Stimulated activated CD8-positive, alpha-beta memory T cell treated with anti-CD3 and anti-CD28 coated beads, Interleukin-2, amount 100 ng/mL, for 48 hours (primary cell): ENCODE measurements at places on chromosomes 13 and 19.

- peak; percentile 70 for DNase-seq
These were observed 12.7 kb upstream of the PSMD8 start for GRCh38 chr19:38361633-38362075.

DNA sequence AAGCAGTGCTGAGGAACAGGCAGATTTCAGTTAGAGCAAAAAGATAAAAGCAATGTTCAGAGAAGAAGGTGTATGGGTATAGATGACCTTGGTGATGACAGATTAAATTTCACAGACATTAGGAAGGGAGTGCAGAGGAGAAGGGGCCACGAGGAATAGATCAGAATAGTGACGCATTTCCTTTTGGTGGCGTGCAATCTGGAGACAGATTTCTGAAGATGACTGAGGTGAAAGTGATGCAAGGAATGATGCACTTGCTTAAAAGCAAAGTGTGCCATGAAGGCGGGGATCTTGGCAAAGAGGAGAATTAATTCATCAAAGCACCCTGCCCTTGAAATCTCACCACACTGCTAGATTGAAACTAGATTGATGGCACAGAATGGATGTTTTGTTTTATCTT lies 202.4 kb downstream of the ITGBL1 start:
- DNase-seq: no peak

DNA sequence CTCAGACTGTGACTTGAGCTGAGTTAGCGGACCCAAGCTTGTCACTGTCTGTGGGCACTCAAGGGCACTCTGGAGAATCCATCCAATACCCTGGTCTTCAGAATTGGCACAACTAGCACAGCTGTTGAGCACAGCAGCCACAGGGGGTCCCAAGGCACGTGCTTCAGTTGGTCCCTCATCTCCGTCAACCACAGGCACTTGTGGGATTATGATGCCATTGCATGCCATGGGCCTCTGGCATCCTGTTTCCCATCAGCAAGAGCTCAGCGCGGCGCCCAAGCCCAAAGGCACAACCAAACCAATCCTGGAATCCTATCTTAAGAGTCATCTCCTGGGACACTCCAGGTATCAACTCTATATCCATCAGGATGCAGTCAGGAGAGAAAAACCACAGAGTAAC lies 3.7 kb upstream of the B3GNT8 start:
- no peak for DNase-seq

DNA sequence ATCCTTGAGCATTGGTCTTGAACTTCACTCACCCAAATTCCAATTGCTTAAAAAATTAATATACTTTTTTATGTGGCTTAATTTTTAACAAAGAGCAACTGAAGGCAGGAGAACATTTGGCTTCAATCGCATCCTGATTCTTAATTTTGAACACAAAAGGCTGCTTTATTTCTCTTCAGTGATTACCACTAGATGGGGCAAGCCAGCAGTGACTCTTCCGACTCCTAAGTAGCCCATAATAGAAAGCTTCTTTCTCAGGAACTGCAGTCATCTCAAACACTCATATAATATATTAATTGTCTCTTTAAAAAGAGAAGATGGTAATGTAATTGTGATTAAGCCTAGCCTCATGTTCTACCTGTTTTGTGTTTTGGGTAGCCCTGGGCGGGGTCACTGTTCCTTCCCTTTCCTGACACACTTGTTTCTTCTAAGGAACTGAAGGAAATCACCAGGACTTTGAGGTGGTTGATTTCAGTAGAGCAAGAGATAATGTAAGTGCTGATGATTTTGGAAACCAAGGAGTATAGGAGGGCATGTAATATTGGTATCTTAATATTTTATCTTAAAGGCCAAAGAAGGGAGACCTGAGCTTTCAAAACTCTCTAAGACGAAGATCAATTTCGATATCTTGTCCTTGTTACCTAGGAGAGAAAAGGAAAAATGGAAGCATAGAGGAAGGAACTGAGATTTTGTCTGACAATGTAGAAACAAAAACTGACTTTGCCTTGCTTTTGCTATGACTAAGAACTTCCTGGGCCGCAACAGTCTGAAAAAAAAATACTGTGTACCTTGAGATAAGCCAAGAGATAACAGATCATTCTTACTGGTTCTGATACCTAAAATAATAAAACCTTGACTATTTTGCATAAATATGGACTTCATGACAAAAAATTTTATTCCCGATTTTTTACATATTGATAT lies 73.1 kb downstream of the TNFSF13B start:
- no peak for DNase-seq

DNA sequence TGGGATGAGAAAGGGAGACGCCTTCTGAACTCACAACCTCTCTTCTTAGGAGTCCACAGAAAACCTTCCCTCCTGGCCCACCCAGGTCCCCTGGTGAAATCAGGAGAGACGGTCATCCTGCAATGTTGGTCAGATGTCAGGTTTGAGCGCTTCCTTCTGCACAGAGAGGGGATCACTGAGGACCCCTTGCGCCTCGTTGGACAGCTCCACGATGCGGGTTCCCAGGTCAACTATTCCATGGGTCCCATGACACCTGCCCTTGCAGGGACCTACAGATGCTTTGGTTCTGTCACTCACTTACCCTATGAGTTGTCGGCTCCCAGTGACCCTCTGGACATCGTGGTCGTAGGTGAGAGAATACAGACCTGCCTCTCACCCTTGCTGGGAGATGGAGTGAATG lies 3.3 kb downstream of the KIR3DL3 start:
- DNase-seq: no peak

- DNase-seq: no peak
These were observed 10.0 kb downstream of the CALM3 start for GRCh38 chr19:46610851-46611770.

DNA sequence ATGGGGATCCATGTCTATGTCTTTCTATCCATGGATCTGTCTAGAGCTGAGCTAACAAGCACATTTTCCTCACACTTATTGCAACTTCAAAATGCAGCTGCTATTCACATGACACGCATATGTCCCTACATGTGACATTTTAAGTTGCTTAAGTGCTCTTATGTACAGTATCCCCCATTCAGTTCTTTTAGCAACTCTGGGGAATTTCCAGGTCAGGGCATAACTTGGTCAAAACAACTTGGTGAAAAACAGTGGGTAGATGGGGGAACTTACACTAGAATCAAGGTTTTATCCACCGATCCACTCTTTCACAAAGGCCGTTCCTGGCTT lies 73.0 kb downstream of the COL4A1 start:
- DNase-seq: no peak

DNA sequence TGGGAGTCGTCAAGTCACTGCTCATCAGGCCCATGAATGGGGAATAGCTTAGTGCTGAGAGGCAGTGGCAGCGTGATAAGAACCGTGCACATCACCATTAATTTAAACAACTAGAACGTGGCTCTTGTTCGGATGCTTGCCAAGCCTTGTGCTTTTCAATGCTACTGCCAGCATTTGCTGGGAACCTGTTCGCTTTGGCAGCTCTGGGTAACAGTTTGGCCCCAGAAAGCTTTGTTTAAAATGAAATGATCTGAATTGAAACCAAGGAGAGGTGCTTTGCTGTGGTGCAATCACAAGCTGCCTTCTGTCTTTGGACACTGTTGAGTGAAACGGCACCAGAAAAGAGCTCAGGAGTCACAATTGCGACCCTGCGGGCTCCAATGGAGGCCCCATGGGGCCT lies 53.5 kb upstream of the OLFM4 start:
- DNase-seq: no peak

DNA sequence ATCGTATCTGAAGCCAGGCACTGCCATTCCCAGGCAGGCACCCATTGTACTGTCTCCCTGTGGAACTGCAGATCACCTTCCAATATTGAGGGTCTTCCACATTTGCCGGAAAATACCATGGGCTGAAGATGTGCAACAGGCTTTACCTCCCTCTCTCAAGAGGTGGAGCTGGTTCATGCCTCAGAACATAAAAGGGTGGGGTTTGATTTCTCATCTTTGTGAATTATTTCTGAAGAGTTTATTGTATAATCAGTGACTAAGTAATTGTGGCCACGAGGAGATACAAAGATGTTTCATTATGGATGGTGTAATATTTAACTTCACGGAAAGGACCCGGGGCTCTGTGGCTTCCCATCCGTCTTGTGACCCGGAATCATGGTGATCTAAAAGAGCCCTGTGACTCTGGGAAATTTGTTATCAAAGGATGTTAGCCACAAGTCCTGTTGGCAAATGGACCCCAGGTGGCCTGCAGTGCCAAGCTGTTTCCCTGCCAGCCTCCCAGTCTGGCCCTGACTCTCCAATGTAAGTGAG lies 230.5 kb downstream of the LACC1 start:
- no peak for DNase-seq

DNA sequence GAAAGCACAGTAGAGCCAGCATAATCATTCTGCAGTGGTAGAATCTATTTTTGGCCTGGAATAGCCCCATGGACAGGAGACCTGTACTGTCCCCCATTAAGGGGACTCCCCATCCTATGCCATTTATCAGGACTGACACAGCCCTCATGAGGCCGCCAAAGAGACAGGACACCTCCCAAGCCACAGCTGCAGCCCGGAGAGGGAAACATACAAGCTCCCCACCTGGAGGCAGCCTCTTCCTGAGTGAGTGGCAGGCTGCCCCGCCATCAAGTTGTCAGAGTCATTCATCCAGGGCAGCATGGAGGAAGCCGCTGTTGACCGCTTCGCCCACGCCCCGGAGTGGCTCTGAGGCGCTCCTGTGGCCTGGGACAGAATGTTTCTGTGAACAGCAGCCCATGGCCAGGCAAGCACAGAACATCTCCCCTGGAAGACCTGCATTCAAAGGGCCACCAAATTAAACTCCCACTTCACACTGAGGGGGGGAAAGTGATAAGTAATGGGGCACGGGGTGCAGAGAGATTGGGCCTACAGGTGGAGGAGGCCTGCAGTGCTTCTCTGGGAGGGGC lies 111.3 kb downstream of the ZDHHC20 start:
- DNase-seq: no peak

DNA sequence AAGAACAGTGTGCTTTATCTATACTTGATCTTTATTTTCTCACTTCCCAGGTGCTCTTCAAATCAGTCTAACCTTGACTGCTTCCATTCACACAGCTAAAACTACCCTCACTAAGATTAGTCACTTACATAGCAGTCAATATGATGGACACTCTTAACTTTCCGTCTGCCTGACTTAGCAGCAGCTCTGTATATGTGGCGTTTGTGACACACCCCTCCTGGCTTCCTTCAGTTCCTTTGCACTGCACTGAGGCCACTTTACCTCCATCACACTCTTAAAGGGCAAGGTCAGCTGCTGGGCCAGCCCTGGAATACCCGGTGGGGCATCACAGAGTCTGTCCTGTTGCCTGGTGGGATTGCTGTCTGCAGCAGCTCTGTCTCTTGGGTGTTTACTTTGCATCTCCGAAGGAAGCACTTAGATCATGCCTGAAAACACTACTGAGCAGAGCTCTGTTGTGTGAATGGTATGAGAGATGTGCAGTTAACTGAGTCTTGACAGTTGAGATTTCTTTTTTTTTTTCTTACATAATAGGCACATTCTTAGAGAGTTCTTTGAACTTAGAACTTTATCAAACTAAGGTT lies 35.6 kb upstream of the IL17D start:
- DNase-seq: no peak

DNA sequence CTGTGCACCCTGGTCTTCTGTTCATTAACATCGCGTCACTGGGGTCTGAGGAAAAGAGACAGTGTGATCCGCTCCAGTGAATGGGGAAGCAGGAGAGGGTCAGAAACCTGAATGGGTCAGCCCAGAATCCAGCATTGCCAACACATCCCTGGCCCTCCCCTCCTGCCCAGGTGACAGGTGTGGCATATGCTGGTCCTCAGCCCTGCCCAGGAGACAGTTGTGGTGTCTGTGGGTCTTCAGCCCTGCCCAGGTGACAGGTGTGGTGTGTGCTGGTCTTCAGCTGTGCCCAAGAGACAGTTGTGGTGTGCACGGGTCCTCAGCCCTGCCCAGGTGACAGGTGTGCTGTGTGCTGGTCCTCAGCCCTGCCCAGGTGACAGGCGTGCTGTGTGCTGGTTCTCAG lies 8.0 kb downstream of the TFDP1 start:
- DNase-seq: no peak

DNA sequence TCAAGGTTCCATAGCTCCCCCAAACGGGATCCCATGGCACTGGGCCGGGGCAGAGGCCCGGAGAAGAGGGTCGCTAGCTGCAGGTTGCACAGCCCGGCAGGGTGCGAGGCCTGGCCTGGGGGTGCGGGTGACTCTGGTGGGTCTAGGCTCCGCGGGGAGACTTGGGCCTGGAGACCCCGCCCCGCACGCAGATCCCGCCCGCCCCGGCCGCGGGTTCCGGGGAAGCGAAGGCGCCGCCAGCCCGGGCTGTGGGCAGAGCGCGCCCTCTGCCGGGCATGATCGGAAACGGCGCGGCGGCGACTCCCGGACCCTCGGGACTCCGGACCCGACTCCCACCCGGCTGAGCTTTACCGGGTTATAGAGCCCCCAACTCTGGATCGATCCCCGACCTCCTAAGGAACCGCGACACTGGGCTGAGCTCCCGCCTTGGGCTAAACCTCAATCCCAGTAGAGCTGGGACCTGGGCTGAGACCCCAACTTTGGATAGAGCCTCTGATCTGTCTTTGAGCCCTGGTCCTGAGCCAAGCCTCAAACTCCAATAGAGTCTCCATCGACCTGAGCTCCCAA lies 3.1 kb upstream of the TNFAIP8L1 start:
- peak; percentile 68 for DNase-seq

DNA sequence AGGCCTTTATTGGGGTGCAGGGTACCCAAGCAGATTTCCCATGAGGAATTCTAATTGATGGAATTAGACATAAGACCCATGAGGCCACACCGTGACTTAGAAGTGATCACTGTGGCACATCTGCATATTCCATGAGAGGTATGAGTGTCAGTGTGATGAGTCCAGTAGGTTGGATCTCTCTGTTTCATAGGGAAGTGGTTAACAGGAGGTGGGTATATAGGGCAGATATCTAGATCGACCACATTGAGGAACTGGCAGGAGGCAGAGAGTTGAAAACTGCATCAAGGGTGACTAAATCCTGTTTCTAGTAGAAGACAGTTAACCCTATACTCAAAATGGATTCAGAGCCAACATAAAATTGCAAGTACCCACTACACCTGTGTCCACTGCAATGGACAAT lies 68.6 kb upstream of the MIR17HG start:
- no peak for DNase-seq

GRCh38 chr13:112177450-112178288 lies 110.7 kb downstream of the SOX1 start:
- no peak for DNase-seq

DNA sequence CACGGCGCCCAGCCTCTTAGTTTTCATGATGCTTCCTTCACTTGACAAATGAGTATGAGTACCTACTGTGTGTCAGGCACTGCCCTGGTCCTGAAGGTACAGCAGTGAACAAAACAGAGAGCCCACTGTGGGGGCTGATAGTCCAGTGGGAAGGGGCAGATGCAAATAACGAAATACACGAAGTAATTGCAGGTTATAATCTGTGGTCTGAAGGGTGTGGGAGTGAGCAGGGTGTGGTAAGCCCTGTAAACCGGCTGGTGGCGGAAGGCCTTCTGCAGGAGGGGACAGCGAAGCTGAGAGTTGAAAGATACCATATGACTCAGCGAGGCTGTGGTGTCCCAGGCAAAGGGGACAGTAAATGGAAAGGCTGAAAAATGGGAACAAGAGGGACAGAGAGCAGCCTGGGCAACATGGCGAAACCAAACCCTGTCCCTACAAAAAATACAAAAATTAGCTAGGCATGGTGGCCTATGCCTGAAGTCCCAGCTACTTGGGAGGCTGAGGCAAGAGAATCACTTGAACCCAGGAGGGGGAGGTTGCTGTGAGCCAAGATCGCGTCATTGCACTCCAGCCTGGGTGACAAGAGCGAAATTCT lies 60.5 kb downstream of the MAP4K1 start:
- DNase-seq: no peak
